ENCODE measurements at places on chromosomes 6 and 20.

DNA sequence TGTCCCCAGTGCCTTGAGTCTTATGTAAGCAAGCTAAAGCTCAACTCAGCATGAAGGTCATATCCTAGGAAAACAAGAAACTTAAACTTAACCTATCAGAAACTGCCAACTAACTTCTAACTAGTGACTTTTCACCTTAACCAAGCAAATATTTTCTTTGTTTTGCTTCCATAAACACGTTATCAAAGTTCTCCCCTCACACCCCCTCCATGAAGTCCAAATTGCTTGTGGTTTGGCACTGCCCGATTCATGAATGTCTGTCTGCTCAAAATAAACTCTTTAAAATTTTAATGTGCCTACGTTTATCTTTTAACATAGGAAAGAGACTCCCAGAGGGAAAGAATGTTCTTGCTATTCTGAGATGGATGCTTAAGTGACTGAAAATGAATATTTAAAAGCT lies 34.9 kb downstream of the GSTA2 start:
- DNase-seq, result no peak

- DNase-seq, result peak; percentile 97
Observed at GRCh38 chr6:14921170-14921569, 324.7 kb upstream of the JARID2 start.

- DNase-seq, result no peak
Observed at GRCh38 chr6:156556811-156557210, 220.4 kb upstream of the ARID1B start.

DNA sequence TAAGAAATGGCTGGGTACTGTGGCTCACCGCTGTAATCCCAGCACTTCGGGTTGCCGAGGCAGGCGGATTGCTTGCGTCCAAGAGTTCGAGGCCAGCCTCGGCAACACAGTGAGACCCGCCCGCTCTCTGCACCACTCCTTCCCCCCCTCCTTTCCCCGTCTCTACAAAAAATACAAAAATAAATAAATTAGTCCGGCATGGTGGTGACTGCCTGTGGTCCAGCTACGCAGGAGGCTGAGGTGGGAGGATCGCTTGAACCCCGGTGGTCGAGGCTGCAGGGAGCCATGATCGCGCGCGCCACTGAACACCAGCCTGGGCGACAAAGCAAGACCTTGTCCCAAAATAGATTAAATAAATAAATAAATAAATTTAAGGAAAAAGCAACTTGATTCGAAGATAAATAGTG lies 448 bp upstream of the RNF114 start:
- no peak for DNase-seq

DNA sequence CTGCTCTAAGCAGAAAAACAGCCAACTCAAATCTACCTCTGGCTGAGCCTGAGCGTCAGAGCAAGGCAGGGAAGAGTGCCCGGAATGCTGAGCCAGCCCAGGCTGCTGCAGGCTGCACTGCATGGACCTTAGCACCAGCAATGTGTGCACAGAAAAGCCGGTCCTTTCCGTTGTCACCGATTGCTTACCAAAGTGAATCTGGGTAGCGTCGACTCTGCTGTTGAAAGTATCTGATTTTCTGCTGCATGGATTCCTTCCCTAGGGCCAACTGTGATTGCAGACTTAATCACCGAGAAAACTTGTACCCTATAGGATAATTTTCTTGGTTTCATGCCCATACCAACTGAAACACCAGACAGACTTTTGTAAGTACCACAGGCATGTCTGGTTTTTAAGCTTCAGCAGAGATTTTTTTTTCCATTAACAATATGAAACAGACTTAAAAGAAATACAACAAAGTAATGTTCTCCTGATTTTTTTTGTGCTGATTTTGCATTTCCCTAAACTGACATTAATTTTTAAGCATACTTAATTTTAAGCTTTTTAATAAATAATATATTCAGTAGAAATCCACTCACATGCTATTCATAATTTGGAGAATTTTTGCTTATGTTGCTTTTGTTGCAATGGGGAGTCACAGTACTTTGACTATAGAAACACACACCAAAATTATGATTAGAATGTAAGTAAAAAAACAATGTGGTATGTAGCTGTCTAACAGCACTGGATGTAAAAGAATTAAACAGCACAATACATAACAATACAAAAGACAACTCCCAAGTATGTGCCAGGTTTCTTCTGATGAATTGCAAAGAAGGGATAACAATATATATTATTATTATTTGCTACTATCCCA lies 218.0 kb downstream of the THBS2 start:
- no peak for DNase-seq

GRCh38 chr6:35191889-35192288 lies 21.9 kb upstream of the SCUBE3 start:
- no peak for DNase-seq

DNA sequence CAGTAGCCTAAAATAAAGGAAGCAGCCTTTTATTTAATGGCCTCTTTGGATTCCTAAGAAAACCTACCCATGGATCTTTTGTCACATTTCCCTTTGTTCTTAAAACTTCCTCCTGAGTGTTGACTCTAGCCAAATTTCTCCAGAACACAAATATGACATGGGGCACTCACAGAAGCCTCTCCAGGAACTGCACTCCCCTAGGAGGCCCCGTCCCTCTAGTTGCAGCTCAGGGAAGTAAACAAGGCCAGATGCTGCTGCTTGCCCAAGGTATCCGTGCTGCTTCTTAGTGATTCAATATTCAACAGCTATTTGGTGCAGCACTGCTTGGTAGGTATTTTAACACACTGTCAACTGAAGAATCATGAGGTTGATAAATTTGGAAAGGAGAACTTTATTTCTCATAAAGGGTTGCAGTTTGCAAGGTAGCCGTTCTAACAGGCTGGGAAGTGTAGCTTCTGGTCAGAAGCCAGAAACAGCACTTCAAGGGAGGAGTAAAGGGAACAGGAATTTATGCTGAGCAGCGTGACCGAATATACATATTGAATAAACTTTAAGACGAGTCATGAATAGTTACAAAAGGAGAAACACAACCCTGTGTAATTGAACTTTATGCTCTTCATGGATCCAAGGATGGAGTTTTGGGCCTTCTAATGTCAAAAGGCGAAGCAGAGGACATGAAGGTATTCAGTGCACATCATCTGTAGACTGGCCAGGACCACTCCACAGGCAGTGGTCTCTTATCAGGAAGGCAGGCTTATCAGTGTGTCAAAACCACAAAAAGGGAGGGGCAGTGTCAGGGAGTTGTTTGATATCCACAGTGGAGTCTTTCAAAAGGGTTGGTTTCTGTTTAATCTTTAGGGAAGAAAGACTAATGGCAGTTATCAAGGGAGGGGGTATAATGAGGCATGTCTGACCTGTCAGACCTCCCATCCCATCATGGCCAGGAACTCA lies 63.3 kb downstream of the CD24 start:
- DNase-seq, result no peak

DNA sequence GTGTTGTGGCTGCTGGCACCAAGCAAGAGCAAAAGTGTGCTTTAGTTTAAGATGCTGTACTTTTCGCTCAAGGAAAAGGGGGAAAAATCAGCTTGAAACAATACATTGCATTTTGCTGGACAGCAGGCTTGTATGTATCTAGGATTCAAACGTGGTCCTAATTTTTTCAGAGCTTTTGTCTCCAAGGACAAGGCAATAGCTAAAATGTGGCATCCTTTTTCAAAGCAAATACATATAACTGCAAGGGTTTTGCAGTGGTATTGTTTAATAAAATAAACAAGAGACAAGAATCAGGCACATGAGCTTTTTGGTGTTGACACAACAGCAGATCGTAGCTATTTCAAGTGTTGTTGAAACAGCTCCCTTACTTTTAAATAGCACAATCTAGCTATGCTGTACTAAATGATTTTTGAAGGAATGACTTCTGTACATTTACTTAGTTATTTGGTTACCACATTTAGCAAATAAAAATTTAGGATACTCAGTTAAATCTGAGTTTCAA lies 137.0 kb upstream of the HEY2 start:
- no peak for DNase-seq

GRCh38 chr20:13995086-13995665 lies at the start of gene MACROD2:
MACROD2 (plus strand) TSS chr20:13995516.
- DNase-seq, result peak; percentile 83

DNA sequence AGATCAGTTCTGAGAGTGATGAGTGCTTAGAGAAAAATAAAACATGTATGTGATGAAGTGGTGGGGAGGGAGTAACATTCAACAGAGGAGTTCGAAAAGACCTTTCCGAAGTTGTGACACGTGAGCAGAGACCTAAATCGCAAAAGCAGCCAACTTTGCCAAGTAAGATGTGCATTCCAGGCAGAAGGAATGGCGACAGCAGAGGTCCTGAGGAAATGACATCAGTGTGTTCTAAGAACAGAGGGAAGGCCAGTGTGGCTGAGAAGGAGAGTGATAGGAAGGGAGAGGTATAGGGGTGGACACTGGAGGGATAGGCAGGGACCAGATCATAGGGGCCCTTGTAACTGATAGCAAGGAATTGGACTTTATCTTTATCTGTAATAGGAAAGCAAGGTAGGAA lies 51.3 kb downstream of the ADAT2 start:
- DNase-seq, result no peak

GRCh38 chr6:136411025-136411325 lies 121.3 kb upstream of the BCLAF1 start:
- DNase-seq, result no peak

GRCh38 chr6:153101461-153101860 lies 29.6 kb downstream of the RGS17 start:
- peak; percentile 32 for DNase-seq

GRCh38 chr20:58109918-58110635 lies 118.4 kb downstream of the ANKRD60 start:
- no peak for DNase-seq

- DNase-seq, result no peak
Observed at GRCh38 chr20:19888269-19888671, 128.9 kb upstream of the NAA20 start.

- no peak for DNase-seq
Observed at GRCh38 chr6:131721161-131721560, 10.3 kb upstream of the CTAGE9 start.

DNA sequence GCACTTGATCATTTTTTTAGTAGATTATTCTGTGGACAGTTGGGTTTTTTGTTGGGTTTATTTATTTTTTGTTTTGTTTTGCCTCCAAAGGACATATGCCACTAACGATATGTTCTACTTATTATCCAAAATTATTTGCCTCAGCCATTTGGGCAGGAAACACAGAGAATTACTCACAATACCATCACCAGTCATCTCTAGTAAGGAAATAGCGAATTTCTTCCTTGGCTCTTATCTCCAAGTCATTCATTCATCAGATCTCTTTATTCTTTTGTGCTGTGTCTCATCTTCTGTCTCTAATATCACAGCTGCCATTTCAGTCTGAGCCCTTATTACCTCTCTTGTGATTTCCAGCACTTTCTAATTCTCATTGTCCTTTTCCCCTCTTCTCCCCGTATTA lies 130.4 kb upstream of the SMLR1 start:
- DNase-seq, result no peak

DNA sequence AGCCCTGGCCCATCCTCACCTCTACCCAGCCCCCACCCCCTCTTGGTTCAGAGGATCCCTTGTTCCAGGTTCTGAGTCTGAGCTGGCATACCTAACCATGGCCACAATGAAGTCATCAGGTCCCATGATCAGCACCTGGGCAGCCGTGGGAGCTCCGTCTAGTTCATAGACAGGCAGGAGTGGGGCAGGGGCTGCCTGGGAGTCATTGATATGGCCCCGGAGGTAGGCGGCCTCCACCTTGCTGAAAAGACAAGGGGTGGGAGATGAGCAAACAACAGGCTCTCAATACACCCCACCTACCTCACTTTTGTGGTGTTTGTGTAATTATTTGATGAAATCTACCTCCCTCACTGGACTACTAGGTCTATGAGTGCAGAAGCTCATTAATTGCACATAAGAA lies 20.4 kb downstream of the GGT7 start:
- no peak for DNase-seq

DNA sequence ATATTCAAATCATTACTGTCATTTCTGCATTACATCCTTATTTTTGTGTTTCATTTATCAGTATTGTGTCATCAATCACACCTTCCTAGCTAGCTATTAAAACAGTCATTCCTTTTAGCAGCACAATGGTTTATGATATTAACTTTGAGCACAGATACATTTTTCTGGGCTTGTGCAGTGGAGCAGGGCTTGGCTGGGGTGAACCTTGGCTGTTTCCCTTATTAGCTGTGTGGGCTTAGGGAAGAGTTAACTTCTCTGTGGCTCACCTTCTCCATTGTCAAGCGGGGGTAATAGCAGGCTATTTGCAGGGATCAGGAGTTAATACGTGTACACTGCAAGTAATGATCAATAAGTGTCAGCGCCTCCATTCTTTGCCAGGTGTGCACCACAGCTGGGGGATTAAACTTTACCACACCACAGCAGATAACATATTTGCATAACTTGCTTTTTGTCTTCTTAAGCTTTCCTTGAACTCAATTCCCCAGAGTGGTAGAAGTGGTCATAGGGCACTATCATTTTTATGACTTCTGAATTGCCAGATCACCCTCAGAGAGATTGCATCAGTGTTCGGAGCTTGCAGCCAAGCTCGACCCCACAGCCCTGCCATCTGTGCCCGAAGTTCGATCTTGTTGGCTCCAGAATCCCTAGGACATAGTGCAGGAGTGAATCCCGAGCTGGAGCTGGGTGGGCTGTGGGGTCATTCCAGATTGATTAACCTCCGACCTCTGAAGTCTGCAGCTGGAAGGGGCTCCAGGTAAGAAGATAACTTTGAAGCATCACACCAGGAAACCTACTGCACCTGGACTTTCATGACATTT lies 1.5 kb upstream of the PYGB start:
- DNase-seq, result no peak

DNA sequence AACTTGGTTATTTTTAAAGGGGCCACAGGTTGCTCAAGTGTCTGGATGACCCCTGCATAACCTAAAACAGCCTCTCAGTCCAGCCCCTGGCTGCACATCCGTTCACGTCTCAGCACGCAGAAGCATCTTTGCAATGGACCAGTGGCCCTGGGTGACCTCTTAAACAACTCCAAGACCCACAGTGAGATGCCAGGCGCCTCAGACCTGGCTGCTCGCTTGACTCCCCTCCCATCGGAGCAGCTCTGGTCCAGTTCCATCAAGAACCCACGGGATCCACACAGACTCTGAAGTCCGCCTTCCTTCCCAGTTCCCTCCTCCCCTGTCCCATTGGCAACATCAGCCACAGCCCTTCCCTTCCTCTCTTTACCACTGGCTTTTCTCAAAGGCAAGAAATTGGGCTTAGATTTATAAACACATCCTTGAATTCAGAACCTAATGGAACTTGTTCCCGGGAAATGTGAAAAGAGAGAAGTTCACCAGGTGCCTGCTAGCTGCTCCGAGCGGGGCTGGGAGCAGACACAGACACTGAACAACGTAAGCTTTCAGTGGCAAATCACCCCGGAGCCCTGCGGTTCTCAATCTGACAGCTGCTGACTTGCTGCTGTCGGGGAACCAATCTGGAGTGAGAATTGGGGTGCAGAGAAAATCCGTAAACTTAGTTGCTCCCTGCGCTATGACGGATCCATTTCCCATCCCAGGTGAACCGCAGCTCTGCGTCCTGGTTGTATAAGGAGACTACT lies 39.6 kb upstream of the MPC1 start:
- no peak for DNase-seq

DNA sequence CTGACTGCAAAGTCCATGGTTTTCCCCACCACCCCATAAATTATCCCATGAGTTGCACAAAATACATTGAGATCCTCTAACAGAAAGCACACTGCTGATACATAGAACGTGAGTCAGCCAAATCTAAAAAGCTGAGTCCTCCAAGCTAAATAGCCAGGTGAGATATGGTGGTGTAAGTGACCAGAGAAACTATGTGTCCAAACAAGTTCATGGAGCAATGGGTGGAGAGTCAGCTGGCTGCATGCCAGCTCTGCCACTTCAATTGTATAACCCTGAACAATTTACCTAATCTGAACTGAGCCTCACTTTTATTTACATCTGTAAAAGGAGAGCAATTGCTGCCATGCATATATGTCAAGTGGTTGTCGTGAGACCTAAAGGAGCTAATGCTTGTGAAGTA lies 9.7 kb downstream of the SNAP25 start:
- no peak for DNase-seq

- DNase-seq, result no peak
Observed at GRCh38 chr6:31663961-31664789, 622 bp downstream of the GPANK1 start.
